Ascending aorta (tissue), 2 donors: ENCODE measurements at places on chromosomes 6 and 20.

DNA sequence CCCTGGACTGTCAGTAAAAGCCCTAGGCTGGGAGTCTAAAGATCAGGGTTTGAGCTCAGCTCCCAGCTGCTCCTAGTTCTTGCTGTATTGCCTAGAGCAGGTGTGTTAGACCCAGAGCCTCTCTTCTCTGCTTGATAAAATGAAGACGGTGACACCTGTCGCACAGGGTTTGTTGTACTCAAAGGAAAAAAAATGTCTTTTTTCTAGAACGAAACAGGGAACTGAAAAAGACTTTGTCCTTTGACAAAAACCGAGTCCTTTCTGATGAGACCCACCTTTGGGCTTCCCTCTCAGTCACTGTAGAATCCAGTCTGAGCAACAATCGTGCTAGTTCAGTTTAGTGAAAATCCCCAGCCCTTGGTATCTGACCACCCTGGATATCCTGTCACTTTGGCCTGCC, 102.1 kb upstream of the LAMP5 start:
- peaks cover 4% of the 10 kb centered on the region for H3K4me1 ChIP-seq
- no peak overlapping the region for H3K4me3 ChIP-seq
- no peaks in the 10 kb centered on the region for H3K36me3 ChIP-seq
- no peak for DNase-seq
- H3K27ac ChIP-seq, result no peak overlapping the region

GRCh38 chr6:137848672-137849071, 18.4 kb upstream of the TNFAIP3 start:
- DNase-seq, result no peak
- H3K27me3 ChIP-seq, result no peaks in the 10 kb centered on the region
- no peak overlapping the region for H3K4me3 ChIP-seq

DNA sequence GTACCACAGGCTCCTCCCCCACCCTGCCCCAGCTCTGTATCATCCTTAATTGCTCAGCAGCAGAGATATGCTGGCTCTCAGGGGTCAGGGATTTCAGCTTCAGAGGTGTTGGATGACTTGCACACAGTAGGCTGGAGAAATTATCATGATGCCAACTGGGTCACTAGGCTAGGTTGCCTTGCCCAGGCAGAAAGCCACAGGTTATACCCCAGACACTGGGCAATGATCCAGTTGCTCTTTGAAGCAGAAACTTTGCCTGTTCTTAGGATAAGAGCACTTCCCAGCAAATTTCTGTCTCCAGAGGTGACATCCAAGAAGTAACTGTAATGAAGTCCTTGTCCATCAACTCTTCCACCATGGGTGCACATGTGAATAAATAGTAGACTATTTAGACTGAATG, 38.3 kb upstream of the SCML4 start:
- no peaks in the 10 kb centered on the region for H3K36me3 ChIP-seq
- no peaks in the 10 kb centered on the region for H3K27me3 ChIP-seq

GRCh38 chr6:71672876-71673275, 213.5 kb upstream of the RIMS1 start:
- no peaks in the 10 kb centered on the region for H3K36me3 ChIP-seq
- H3K27me3 ChIP-seq, result no peaks in the 10 kb centered on the region
- H3K4me1 ChIP-seq, result no peaks in the 10 kb centered on the region
- no peak for DNase-seq
- H3K4me3 ChIP-seq, result no peak overlapping the region
- H3K27ac ChIP-seq, result no peak overlapping the region

- H3K27me3 ChIP-seq, result no peaks in the 10 kb centered on the region
- H3K4me1 ChIP-seq, result no peaks in the 10 kb centered on the region
- no peaks in the 10 kb centered on the region for H3K36me3 ChIP-seq
These were observed 216.4 kb upstream of the MCHR2 start for GRCh38 chr6:100210137-100211117.

- H3K4me1 ChIP-seq, result no peaks in the 10 kb centered on the region
- no peak overlapping the region for H3K4me3 ChIP-seq
- DNase-seq, result no peak
- no peaks in the 10 kb centered on the region for H3K36me3 ChIP-seq
These were observed 7.5 kb downstream of the BCAS1 start for GRCh38 chr20:54062812-54063280.

GRCh38 chr6:101276066-101276465, 117.4 kb upstream of the GRIK2 start:
- DNase-seq, result no peak
- H3K4me3 ChIP-seq, result no peak overlapping the region
- H3K4me1 ChIP-seq, result no peaks in the 10 kb centered on the region
- no peak overlapping the region for H3K27ac ChIP-seq
- H3K27me3 ChIP-seq, result no peaks in the 10 kb centered on the region

DNA sequence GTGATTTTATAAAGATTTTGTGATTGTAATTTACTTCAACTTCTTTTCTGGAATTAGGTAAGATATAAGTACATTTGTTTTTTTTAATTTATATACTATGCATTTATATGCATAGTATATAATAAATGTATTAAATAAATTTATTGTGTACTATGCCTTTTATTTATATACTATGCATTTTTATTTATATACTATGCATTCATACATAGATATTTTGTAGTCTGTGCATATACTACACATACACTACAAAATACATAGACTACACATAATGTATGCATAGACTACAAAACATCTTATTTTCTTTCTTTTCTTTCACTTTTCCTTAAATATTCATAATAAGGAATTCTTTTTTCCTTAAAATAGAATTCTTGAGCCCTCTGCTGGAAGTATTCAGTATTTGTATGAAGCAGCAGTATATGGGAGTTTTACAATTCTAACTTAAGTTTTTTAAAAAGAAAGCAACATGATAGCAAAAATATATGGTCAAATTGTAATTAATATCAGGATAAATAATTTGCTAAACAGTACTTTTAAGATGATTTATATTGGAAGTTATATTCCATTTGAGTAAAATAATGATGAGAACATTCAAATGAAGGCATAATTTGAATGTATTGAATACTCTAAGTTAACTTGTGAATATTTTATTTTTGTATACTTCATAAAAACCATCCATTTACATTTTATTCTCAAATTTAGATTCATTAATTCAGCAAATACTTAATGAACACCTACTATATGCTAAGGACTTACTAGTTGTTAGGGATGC, 129.3 kb downstream of the KLHL32 start:
- no peaks in the 10 kb centered on the region for H3K36me3 ChIP-seq
- H3K27ac ChIP-seq, result no peak overlapping the region
- H3K4me1 ChIP-seq, result no peaks in the 10 kb centered on the region

DNA sequence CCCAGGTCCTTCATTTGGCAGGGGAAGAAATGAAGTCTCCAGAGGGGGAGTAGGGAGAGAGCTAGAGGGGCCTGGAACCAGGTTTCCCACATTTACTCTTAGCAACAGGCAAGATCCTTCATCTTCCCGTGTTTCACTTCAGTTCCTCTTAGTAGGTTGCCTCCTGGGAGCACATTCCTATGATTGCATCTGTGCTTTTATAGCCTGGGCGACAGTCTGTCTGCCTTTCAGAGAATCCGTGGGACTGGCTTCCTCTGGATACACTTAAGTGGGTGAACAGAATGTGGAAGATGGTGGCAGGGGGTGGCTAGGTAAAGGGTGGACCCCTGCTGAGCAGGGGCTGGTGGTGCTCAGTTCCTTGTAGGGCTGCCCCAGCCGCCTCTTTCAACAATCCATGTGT, 33.4 kb downstream of the STK35 start:
- H3K27me3 ChIP-seq, result no peaks in the 10 kb centered on the region
- H3K27ac ChIP-seq, result no peak overlapping the region
- no peak for DNase-seq
- peaks cover 4% of the 10 kb centered on the region for H3K36me3 ChIP-seq
- no peak overlapping the region for H3K4me3 ChIP-seq

- no peak overlapping the region for H3K27ac ChIP-seq
- DNase-seq, result no peak
- H3K36me3 ChIP-seq, result no peaks in the 10 kb centered on the region
- H3K4me3 ChIP-seq, result no peak overlapping the region
These were observed 161.4 kb downstream of the TMEM200A start for GRCh38 chr6:130527173-130527572.

GRCh38 chr20:16476032-16476431, 97.2 kb downstream of the KIF16B start:
- H3K36me3 ChIP-seq, result no peaks in the 10 kb centered on the region
- H3K27ac ChIP-seq, result no peak overlapping the region
- DNase-seq, result no peak
- H3K4me3 ChIP-seq, result no peak overlapping the region
- no peaks in the 10 kb centered on the region for H3K27me3 ChIP-seq

DNA sequence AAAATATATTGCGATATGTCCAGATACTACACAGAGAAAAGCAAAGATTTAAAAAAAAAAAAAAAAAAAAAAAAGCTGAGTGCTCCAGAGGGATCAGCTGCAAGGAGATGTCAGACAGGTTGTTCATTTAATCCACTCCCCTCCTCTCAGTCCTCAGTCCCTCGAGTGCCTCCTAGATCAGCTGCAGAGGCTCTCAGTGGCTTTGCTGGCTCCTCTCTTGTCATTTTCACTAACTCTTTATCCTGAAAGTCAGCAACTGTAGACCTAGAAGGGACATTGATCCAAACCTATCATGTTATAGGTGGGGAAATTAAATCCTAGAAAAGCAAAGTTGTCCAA, 61.6 kb downstream of the KIAA0319 start:
- no peaks in the 10 kb centered on the region for H3K27me3 ChIP-seq
- H3K27ac ChIP-seq, result no peak overlapping the region
- H3K4me1 ChIP-seq, result no peaks in the 10 kb centered on the region
- H3K4me3 ChIP-seq, result no peak overlapping the region
- DNase-seq, result no peak

GRCh38 chr6:41546475-41546865, 289 bp downstream of the FOXP4 start:
- H3K36me3 ChIP-seq, result peaks cover 4% of the 10 kb centered on the region
- H3K27ac ChIP-seq, result peak overlapping the region; percentile 50
- H3K27me3 ChIP-seq, result no peaks in the 10 kb centered on the region
- DNase-seq, result no peak

DNA sequence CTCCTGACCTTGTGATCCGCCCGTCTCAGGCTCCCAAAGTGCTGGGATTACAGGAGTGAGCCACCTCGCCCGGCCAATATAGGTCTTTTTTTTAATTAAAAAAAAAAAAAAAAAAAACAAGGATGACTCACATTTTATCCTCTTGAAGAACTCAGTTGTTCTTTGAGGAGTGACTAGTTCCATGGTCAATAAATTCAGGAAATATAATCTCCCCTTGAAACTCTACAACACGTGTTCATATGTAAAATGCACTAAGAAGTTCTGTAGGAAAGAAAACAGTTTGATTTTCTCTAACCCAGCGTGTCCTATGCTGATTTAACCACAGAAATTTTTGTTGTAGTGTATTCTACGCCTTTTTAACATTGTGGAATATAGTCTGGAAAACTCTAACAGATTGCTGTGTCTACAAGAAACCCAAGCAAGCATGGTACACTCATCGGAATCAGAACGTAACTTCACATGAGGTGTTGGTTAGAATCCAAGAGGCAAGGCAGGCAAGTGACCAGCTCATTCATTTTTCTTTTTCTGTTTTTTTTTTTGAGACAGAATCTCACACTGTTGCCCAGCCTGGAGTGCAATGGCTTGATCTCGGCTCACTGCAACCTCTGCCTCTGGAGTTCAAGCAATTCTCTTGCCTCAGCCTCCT, 79.0 kb upstream of the ZNF217 start:
- no peak for DNase-seq
- H3K27me3 ChIP-seq, result no peaks in the 10 kb centered on the region
- no peak overlapping the region for H3K4me3 ChIP-seq
- H3K4me1 ChIP-seq, result no peaks in the 10 kb centered on the region

- H3K36me3 ChIP-seq, result no peaks in the 10 kb centered on the region
- peaks cover 23% of the 10 kb centered on the region for H3K4me1 ChIP-seq
- peak overlapping the region; percentile 92 for H3K27ac ChIP-seq
- no peaks in the 10 kb centered on the region for H3K27me3 ChIP-seq
- H3K4me3 ChIP-seq, result no peak overlapping the region
- DNase-seq, result no peak
These were observed 104.7 kb upstream of the TMEM170B start for GRCh38 chr6:11432713-11433450.

DNA sequence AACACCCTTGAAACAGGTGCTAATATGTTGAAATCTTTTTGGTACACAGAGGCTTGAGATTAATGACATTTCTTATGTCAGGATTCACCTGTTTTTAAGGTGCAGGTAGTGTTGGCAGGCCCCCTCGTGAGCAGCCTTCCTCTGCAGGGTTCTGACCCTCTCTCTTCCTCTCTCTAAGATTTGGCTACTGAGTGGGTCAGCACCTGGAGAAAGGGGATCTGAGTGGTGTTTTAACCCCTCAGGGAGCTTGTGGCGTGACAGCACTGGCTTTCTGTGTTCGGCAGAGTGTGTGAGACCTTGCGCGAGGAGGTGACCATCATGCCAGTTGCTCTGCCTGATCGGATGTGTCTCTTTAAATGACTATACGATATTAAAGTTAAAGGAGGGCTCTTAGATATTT, 37.1 kb downstream of the HIVEP1 start:
- no peak overlapping the region for H3K4me3 ChIP-seq
- DNase-seq, result no peak
- no peaks in the 10 kb centered on the region for H3K36me3 ChIP-seq
- no peaks in the 10 kb centered on the region for H3K27me3 ChIP-seq
- H3K27ac ChIP-seq, result no peak overlapping the region
- H3K4me1 ChIP-seq, result no peaks in the 10 kb centered on the region

DNA sequence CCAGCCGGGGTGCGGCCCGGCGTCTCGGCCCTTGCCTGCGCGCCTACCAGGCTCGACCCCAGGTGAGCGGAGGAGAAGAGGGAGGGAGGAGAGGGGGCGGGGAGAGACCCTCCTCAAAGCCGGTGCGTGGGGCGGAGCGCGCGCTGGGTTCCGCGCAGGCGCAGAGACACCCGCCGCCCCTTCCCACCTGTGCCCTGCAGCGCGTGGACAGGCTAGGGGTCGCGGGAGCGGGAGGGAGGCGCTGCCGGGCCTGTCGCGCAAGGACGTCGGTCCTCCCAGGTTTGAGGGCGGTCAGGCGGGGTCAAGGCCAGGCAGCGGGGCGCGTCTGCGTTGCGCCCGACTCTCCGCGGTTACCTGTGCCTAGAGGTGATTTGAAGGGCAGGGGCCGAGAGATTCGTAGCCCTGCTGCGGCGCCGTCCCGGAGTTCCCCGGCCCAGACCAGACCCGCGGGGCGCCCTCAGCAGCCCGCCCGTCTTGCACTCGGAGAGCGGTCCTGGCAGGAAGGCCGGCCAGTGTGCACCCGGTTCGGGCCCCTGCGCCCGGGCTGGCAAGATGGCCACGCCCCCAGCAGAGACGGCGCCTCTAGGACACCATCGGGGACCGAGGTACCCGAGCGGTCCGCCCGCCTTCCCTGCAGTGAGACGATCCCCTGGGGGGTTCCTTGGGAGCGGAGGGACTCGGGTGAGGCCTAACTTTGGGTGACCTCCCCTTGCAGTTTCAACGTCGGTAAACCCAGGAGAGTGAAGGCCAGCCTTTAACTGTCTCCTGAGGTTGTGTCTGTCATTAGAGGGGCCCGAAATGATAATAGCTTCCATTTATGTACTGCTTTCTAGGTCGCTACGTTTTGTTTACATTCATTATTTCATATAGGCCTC, 546 bp downstream of the C6orf136 start:
- H3K4me1 ChIP-seq, result peaks cover 12% of the 10 kb centered on the region
- no peaks in the 10 kb centered on the region for H3K27me3 ChIP-seq
- DNase-seq, result peak; percentile 79

DNA sequence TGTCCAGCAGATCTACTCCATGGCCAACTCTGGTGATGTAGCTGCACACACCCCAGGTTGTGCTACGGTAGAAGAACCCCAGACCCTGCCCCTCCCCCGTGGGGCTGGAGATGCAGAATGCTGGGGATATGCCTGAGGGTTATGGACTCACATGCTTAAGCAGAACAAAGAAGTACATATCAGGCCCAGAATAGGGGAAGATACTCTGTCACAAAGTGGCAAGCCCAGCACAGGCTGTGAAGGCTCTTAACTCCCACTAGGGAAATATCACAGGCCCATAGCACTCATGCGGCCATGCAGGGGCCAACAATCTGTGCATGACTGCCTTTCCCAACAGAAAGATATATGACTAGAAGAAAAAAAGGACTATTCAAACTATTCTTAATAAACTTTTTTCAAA, 234.9 kb downstream of the KCNQ5 start:
- no peaks in the 10 kb centered on the region for H3K27me3 ChIP-seq
- H3K4me3 ChIP-seq, result no peak overlapping the region
- no peaks in the 10 kb centered on the region for H3K36me3 ChIP-seq
- no peak overlapping the region for H3K27ac ChIP-seq
